HepG2 (cell line): ENCODE measurements at places on chromosomes 6 and 20. TPM values are rescaled to one million over a fixed set of nuclear protein-coding genes. Genes with fewer than 3 reads are reported as not detected.

MLIP gene
- 0.33 TPM in 1 of 2 replicates, not detected in the other for total RNA-seq

OR2B6 gene
- total RNA-seq, result not detected in 2 replicates

SLC22A2 gene
- not detected in 2 replicates for total RNA-seq

TJAP1 gene
- 10.2 and 15.7 TPM in 2 replicates for total RNA-seq

ERVFRD-1 gene
- total RNA-seq, result not detected in 2 replicates

PRPH2 gene
- 0.04 and 0.06 TPM in 2 replicates for total RNA-seq

HUS1B gene
- total RNA-seq, result 0.40 TPM in 1 of 2 replicates, not detected in the other

WFDC13 gene
- not detected in 2 replicates for total RNA-seq

HLA-DQA1 gene
- not detected in 2 replicates for total RNA-seq

TNFRSF6B gene
- total RNA-seq, result not detected in 2 replicates

EPHA7 gene
- not detected in 2 replicates for total RNA-seq

TRIM15 gene
- 30.4 and 35.1 TPM in 2 replicates for total RNA-seq

SEL1L2 gene
- not detected in 2 replicates for total RNA-seq

MYLK2 gene
- 0.27 TPM in 1 of 2 replicates, not detected in the other for total RNA-seq

DLK2 gene
- 0.74 and 1.2 TPM in 2 replicates for total RNA-seq

TBXT gene
- not detected in 2 replicates for total RNA-seq

TSBP1 gene
- not detected in 2 replicates for total RNA-seq

BNIP5 gene
- total RNA-seq, result not detected in 2 replicates

CALHM4 gene
- total RNA-seq, result not detected in 2 replicates

EDN3 gene
- total RNA-seq, result not detected in 2 replicates

KCNS1 gene
- total RNA-seq, result not detected in 2 replicates

FAM209A gene
- total RNA-seq, result 0.15 TPM in 1 of 2 replicates, not detected in the other

PPP1R3G gene
- 0.56 and 1.2 TPM in 2 replicates for total RNA-seq

POPDC3 gene
- total RNA-seq, result 0.20 TPM in 1 of 2 replicates, not detected in the other

OPRM1 gene
- total RNA-seq, result not detected in 2 replicates

GPR63 gene
- total RNA-seq, result 0.02 and 0.03 TPM in 2 replicates

SPATA25 gene
- total RNA-seq, result 3.3 and 7.6 TPM in 2 replicates
